ENCODE measurements at places on chromosomes 2 and 18.

DNA sequence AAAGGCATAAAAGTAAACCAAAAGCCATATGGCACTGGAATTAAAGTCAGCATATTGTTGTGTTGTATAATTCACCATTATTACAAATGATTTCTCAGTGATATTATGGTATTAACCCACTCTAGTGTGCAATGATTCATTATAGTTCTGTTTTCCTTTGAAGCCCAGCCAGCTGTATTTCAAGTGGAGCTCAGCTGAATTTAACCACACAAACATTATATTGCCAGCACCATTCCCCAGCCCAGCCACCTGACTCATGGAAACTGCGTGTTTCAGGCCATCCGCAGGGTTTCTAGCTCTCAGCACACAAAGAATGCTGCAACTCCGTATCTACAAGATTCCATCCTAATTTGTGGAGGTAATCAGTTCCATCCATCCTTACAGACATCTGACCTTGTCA lies 166.8 kb upstream of the CHAC2 start:
- DNase-seq, result no peak

GRCh38 chr2:199739413-199740110 lies 111.4 kb downstream of the FTCDNL1 start:
- DNase-seq, result peak; percentile 37

DNA sequence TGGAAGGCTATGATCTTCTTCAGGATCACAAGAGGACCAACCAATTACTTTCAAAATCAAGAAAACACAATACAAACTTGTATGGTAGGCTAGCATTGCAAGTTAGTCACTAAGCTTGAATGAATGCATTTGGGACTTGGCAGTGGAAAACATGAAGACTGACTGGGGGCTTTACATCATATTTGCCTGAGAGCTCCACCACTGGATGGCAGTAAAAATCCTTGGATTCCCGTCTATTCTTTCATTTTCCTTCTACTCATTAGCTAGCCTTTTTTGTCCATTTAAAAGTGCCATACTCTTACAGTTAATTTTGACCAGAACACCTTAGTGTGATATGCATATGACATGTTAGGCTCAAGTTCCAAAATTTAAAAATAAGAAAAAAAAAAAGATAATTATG lies 63.5 kb upstream of the RASGRP3 start:
- DNase-seq, result no peak

DNA sequence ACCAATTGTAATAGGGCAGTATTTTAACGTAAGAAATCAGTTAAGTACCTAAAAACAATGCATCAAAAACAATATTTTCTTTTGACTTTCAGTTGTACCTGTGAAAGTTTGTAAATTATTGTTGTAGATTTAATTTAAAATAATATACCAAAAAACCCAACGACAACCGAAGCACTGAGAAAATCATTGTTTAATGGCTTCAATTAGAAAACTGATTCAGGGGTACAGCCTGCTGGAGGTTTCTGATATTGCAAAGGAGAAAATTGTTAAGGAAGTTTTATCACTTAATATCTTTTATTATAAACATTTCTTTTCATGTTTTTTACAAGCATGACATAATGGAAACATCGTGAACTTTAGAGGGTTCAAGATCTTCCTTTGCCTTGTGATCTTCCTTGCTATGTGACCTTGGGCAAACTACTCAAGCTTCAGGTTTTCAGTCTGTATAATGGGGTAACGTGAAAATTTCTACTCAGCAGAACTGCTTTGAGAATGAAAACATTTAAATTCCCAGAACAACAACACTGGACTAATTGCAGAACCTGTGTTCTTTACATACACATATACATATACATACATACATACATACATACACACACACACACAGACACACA lies 76.3 kb upstream of the GLS start:
- no peak for DNase-seq

DNA sequence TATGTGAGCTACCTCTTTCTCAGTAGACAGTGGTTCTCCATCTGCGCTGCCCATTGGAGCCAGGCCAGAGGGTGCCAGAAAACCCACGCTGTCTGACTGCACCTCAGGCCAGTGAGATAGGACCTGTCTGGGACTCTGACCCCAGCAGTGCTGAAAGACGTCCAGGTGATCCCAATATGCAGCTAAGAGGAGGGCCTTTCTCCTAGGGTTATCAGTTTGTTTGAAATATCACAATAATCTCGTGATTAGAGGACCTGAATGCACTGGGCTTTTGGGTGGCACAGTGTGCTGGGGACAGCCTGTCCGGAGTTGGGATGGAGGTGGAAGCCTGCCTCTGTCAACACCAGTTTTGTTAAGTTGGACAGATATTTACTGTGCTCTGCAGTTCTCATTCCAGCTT lies 216.3 kb downstream of the LDLRAD4 start:
- DNase-seq, result no peak
